ENCODE measurements at places on chromosomes 3 and 15. TPM values are rescaled to one million over a fixed set of nuclear protein-coding genes. Genes with fewer than 3 reads are reported as not detected.

DNA sequence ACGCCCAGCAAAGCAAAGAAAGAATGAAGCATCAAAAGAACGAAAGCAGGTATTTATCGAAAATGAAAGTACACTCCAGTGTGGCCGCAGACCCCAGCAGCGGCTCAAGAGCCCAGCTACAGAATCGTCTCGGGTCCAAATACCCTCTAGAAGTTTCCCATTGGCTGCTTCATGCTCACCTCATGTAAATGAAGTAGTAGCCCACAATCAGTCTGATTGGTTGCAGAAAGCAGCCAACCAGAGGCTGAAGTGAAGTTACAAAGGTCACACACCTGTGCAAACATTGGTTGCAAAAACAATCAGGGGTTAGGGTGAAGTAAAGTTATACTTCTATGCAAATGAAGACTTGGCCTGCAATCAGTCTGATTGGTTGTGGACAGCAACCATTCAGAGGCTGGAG is 32.0 kb downstream of the SV2B start:
- no peak for DNase-seq

SLC6A20 gene
- not detected for total RNA-seq

DNA sequence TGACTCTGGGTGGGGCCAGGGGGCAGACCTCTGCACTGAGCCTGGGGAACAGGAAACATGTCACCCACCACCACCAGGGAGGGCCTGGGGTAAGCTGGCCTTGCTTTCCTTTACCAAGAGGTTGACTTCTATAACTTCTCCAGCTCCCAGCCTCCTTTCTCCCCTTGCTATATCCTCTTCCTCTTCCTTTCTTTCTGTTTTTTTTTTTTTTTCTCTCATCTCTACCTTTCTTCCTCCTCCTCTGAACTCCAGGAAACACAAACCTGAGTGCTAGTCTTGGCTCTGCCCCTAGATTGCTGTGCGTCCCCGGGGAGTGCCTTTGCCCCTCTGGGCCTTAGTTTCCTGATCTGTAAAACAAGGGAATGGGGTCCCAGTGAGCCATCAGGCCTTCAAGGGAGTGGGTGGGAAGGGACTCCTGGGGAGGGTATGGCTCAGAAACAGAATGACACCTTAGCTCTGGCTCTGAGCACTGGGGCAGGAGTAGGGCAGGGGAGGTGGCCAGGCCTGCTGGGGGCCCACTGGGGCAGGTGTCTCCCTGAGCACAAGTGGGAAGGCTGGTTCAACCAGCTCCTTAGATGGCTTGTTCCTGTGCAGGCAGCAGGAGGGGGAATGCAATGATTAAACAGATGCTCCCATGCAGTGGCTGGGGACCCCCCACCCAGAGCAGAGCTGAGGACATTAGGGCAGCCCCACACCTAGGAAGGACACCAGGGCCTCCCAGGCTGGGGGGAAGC is 4.3 kb downstream of the SNX33 start:
- no peak for DNase-seq

RASL12 gene
- not detected for total RNA-seq

- no peak for DNase-seq
Observed at GRCh38 chr15:27509014-27509413, 538.0 kb downstream of the GABRG3 start.

PAK6 gene
- total RNA-seq: 1.9 TPM

DNA sequence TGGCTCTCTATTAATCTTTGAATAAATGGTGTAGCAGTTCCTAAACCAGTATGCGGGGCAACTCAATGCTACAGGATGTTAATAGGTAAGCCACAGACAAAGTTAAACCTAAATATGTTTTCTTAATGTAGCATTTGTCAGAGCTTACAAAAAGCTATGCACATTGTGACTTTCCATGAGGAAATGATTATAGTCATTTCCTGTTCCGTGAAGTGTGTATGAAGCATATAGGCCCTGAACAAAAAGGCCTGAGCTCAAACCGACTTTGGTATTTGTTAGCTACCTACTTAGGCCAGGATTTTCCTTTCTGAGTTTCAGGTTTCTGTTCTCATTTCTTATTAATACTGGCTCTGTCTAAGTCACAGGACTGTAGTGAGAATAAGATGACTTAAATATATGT is 14.2 kb downstream of the ZNF80 start:
- DNase-seq: peak; percentile 65

DNA sequence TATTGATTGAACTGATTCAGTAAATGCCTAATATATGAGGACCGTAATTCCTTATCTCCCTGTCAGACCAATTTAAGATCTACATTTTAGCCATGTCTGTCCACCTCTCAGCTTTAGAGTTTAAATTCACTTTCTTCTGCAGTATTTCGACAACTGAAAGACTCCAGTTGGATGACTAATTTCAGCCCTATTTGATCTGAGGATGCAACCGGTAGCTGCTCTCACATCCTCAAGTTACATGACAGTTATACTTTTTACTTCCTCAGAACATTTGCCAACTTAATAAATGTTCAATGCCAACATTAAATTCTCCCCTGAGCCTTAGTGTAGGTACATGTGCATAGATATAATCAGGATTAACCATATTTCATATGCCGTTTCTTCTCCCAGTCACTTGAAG is 2.5 kb upstream of the HHLA2 start:
- DNase-seq: no peak

- DNase-seq: no peak
Observed at GRCh38 chr15:96332637-96333121, 2.2 kb downstream of the NR2F2 start.

CD80 gene
- not detected for total RNA-seq

DNA sequence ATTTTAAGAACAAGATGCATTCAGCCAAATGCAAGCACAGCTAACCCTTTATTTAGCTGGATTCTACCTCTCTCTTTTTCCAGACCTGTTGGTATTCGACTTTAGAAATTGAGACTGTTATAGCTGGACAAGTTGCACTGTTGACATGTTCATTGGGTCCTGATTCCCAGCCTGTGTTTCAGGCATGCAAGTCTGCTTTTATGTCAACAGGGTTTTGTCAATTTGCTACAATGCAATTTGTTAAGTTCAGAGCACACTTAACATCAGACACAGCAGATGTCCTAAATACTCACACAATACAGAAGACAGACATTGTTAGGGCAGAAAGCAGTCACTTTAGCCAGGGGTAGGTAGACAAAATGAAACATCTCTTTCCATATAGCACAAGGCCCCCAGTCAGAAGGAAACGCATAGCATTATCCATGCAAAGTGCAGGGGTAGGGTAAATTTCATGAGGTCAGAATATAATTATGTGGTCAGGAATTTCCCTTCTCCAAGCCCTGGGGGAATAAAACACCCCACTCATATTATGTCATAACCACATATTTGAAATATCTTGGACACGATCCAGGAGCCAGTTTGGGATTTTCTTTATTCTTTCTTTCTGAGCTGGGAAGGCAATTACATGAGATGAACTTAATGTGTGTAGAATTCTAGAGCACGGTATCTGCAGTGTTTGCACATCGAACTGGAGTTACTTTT is 504.1 kb downstream of the NTRK3 start:
- no peak for DNase-seq

VWA5B2 gene
- total RNA-seq: not detected

DNA sequence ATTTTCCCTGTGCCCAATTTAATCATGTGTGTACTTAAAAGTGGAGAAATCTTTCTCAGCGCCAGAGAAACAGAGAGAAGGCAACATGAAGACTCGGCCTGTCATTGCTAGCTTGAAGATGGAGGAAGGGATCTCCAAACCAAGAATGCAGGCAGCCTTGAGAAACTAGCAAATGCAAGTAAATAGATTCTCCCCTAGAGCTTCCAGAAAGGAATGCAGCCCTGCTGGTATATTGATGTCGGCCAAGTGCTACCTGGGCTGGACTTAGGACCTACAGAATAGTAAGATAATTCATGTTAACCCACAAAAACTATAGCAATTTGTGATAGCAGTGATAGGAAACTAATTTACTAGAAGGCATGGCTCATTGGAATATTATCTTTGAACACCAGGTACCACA is 150.9 kb upstream of the ABI3BP start:
- DNase-seq: no peak
